ENCODE measurements at places on chromosomes 4 and X.

DNA sequence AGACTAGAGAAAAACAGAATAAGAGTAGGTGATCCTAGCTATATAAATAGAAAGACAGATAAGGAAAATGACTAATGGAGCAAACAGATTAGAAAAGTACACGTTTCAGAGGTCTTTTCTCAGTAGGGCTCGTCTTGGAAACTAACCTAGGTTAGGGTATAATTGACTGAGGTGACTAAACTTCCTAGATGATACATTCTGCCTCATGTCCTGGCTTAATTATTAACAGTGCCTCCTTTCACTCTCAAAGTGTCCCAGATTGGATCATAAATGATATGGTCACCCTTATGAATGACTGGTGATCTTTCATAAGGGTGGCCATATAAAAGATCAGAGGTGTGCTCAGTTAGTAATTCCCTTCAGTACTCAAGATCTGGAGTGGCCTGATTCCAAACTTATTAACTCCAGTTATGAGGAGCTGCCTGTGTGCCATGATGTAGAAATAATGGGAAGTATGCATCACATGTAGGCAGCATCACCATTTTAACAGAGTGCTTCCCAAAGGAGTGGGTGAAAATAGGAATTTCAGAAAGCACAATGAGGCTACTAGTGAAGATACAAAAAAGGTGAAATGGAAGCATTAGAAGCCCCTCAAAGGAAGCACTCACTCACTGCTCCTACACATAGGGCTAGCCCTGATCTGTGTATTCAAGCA, 14.7 kb upstream of the GRIA3 start:
- no peak for DNase-seq

DNA sequence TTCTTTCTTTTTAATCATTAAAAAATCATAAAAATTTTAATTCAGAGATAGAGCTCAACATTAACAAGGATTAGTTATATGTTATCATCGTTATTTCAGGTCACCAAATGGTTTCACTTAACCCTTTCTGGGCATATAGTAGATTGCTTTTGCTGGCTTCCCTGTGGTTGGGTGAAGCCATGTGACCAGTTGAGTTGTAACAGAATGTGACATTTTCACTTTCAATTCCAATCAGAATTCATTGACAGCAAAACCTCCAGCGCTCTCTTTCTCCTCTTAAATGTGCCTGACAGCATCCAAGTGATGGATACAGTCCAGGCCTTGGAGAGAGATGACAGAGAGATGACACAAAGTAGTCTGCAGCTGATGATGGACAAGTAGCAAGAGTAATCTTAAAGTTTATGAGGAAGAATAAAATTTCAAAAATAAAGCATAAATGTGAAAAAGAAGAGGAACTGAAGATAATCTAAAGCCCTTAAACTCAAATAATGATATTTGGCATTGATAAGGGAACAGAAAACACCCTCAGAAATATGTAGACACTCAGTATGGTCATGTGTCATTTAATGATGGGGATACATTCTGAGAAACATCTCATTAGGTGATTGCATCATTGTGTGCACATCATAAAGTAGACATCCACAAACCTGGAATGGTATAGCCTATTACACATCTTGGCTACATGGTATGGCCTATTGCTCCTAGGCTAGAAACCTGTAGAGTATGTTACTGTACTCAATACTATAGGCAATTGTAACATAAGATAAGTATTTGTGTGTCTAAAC, 92.3 kb upstream of the QRFPR start:
- no peak for DNase-seq

DNA sequence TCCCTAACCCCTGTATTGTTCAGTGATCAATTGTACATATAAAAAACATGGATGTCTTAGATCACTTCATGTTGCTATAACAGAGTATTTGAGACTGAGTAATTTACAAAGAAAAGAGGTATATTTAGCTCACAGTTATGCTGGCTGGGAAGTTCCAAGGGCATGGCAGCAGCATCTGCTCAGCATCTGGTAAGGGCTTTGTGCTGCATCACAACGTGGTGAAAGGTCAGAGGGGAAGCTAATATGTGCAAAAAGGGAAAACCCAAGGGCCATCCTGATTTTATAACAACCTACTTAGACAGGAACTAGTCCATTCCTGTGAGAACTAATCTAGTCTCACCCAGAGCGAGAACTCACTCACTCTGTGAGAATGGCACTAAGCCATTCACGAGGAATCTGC, 128.2 kb upstream of the OTUD4 start:
- DNase-seq = no peak

DNA sequence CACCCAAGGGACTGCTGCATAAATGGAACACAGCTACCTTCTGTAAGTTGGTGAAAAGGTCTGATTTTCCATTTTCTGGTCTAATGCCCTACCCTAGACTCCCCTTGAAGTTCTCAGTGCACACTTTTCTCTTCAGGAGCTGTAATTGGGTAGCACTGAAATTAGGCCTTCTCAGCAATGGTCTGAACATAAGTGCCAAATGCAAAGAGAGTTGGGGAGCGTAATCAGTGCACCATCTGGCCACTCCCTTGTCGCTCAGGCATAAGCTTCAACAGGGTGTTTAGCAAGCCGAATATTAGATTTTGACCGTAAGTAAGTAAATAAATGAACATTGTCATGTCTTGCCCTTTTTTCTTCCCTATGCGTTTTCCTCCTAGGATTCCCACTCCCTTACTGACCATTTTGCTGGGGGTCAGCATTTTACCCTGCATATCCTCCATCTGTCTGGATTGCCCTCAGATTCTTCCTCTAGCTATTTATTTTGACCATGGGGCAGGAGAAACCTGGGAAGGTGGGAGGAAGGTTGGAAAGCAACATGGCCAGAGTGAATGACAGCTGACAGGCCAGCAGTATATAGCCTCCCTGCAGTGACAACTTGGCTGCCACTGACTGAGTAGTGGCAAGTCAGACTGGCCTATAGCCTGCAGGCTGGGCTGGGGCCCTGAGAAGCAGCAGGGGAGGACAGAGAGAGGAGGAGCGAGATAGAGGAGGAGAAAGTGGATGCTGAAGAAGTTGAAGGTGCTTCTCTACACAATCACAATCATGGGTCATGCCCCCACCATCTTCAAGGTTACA, 2.7 kb downstream of the NHSL2 start:
- DNase-seq = no peak

DNA sequence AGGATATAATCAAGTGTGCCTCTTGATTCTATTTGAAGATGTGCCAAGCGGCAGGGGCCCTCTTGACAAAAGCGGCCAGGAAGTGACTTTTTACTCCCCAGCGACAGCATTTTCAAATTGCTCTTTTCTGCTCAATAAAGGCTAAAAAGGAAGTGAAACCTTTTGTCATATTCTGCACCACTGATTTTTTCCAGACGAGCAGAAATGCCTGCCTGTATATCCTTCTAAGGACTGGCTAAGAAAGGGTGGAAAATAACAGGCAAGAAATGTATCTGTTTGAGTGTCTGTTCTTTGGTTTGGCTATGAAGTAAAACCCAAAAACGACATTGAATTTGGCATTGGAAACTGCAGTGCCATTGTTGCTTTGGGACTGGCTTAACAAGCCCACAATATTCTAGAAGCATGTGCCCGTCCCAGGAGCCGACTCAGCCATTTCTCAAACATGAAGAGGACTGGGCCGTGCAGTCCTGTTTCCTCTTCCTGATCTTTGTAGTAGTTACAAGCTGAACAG, 25.4 kb downstream of the TMSB4X start:
- no peak for DNase-seq

GRCh38 chrX:123878252-123878721, 18.4 kb downstream of the XIAP start:
- DNase-seq = no peak

DNA sequence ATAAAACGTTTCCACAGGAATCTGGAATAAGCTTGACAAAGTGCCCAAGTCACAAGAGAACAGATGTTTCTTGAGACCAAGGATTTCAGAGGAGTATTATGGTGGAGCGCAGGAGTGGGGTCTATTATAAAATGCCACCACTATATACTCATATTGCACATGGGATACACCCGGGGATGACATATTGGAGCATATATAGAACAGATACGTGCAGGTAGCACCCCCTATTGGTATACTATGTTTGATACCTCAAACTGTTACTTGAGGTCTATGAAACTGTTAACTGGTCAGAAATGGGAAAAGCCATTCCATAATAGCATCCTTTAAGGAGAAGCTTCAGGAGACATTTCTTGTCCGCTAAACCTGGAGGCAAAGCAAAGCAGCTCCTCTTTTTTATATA, 86.0 kb downstream of the PCYT1B start:
- DNase-seq = no peak

DNA sequence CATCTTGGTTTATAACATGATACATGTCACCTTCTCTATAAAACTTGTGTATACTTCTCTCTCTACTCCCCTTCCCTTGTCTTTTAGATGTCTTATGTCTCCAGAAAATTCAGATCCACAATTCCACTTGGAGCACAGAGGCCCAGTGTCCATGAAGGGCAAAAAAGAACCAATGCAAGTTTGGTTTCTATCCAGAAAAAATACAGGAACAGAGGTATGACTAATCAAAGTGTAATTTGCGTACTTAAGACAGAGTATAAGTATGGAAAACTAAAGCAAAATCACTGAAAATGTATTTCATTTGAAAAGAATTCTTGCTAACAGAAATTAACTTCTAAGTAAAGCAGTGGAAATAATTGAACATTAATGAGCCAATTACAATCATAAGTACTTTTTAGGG, 46.2 kb downstream of the GUCY1B1 start:
- DNase-seq = no peak

DNA sequence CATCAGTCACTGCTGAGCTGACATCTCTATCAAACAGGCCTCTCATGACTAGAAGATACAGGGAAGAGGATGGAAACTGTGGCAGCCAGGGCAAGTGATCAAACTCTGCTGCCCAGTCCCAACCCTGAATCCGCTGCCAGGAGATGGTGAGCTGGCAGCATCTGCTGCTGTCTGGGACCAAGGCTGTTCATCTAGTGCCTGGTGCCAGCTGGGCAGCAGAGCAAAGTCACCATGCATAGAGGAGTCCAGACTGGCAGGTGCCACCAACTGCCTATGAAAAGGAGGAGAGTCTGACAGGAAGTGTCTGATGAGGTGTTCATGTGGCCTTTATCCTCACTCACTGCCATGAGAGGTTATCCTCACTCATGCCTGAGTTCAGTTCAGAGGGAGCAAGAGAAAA, 518.9 kb downstream of the MID1IP1 start:
- no peak for DNase-seq

GRCh38 chr4:140213116-140213515, 59.1 kb upstream of the MAML3 start:
- DNase-seq = no peak

GRCh38 chr4:110165382-110166286, 32.8 kb downstream of the ELOVL6 start:
- no peak for DNase-seq

GRCh38 chr4:173527103-173527891, 2.7 kb downstream of the HAND2 start:
- DNase-seq = no peak

DNA sequence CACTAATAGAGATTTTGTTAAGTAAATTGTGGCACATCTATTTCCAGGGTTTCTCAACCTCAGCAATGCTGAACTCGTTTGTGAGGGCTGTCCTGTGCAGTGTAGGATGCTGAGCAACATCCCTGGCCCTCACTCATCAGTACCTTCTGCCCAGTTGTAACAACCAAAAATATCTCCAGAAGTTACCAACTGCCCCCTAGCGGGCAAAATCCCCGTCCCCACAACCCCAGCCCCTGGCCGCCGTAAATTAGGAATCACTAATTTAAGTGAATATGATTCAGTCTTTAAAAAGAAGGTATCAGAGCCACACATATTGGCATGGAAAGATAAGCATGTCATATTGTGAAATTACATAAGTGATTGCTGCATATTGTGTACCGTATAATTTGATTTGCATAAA, 123.4 kb downstream of the ASB9 start:
- DNase-seq = no peak

DNA sequence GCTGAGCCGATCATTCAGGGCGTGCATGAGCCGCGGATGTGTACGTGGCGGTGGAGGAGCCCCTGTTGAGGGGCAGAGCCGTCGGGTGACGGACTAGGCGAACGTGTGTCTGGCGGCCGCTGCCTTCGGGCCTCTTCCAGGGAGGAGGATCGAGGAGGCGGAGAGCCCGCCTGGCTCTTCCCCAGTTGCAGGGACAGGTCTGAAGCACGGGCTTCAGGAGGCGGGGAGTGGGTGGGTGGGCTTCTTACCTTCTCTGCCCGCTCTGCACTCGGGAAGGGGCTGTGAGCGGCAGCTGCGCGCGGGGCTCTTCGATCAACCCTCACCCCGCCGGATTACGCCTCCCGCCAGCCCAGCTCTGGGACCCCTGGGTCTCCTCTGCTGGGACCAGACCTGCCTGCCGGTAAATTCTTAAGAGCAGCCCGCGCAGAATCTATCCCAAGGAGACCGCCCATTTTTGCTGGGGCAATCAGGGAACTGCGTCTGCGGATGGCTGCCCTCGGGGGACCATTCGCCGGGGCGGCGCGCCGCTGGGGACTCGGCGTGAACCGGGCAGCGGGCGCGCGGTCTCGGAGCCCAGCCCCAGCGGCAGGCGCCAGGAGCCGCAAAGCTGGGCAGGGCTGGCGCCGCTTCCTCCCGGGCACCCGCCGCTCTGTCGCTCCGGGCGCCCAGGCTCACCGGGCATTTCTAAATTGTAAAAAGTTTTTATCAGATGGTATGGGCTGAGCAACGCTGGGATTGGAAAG, 4.9 kb downstream of the PLAC8 start:
- no peak for DNase-seq

DNA sequence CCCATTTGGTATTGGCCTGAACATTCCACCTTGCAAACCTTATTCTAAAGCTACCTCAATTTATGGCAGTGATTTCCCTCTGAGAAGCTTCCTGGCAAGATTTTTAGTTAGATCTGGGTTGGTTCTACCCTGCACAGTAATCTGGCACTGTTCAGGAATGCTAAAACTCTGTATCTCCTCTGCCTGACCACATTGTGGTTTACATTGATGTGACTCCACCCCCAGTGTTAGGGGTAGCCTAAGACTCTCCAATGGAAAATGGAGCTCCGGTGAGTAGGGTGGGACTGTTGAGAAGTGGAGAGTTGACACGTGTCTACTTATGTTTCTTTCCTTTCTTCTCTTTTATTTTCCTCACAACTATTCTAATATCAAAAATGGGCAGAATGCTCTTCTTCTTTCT, 45.4 kb downstream of the BMPR1B start:
- DNase-seq = no peak

DNA sequence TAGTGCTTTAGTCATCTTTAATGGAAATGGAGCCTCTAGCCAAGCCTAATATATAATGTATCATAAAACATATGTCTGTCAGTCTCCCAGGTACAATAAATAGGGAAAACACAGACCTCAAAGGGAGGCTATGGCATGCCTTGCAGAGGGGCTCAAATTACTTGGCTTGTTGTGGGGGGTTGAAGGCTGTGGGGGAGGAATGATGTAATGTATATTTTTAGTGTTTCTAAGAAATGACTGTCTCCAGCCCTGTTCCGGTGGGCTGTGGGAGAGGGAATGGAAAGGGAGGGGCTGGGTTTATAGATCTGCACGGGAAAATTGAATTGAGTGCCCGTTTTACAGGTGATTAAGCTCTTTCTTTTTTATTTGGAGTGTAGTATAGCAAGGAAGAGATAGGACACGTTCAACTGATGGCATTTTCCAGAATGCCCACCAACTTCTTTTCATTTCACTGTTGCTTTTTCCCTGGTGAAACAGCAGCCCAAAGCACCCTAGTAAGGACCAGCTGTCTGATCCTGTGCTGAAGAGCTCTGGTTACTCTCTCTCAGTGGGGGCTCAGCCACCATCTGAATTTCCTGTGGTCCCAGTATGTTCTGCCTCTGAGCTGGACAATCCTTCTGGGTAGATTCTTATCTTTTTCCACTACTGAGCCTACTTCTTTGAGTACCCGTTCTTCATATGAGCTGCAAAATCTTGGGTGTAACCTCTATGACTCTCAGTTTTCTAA, 220.7 kb upstream of the CASK start:
- DNase-seq = no peak
